ENCODE measurements at places on chromosomes 5 and 9.

DNA sequence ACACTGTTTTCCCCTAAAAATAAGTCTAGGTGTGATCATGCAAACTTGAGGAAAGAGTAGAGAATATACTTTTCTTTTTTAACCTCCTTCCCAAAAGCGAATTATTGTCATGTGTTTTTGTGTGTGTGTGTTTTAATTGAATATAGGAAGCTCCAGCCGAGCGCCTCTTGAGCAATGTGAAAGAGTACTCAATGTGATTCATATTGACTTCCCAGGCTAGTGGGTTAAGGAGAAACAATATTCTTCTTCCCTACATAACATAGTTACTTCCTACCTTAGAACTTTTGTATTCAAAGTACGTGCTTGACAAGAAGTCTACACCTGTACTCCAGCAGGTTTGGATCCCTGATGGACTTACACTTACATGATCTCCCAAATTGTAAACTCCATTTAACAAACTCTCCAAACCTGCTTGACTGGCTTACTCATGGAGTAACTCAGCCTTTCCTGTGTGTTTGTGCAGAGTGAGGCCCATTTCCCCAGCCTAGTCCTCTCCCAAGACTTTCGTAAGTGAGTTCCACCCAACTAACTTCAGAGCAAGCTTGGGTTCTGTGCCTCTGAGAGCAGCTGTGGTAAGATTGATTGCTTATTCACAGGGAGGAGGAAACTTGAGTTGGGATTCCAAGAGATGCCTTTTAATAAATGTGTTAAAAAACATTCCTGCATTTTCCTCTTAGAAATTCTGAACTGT lies 9.3 kb downstream of the SLC28A3 start:
- no peak for DNase-seq

DNA sequence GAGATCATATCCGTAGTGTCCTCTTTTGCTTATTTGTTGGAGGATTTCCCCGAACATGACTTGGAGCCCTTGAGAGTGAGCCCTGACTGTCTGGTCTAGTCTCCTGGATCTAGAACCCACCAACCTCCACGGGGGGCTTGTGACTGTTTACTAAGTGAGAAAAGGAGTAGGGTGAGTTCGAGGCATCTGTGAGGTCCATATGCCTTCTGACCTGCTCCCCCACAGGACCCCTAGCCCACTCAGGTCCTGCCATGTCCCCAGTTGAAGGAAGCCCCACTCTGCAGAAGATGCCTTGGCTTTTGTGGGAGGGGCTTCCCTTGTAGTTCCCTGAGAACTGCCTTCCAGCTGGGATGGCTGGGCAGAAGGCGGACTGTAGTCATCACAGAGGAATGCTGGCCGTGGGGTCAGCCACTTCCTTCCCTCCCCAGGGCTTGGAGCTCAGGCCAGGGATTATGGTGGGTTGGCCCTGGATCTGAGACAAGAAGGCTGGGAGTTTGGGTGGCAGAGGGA lies 7.0 kb upstream of the IRF1 start:
- DNase-seq: peak; percentile 84

DNA sequence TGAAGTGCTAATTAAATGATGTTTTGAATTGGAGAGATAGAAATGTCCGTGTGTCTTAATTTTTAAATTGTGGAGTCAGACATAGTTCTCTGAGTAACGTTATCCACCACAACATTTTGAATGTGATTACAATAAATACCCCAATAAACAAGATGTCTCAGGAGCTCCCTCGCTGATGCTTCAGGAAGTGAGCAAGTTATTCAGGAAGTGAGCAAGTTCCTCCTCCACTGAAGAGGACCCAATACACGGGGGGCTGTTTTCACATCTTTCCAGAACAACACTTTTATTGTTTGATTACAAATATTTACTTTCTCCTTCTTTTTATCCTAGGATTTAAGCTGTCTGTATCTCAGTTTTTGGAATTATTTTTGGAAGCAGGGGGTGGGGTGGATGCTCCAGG lies 363.8 kb downstream of the LRRC70 start:
- DNase-seq: no peak

GRCh38 chr5:152477536-152477935 lies 72.5 kb upstream of the NMUR2 start:
- no peak for DNase-seq

DNA sequence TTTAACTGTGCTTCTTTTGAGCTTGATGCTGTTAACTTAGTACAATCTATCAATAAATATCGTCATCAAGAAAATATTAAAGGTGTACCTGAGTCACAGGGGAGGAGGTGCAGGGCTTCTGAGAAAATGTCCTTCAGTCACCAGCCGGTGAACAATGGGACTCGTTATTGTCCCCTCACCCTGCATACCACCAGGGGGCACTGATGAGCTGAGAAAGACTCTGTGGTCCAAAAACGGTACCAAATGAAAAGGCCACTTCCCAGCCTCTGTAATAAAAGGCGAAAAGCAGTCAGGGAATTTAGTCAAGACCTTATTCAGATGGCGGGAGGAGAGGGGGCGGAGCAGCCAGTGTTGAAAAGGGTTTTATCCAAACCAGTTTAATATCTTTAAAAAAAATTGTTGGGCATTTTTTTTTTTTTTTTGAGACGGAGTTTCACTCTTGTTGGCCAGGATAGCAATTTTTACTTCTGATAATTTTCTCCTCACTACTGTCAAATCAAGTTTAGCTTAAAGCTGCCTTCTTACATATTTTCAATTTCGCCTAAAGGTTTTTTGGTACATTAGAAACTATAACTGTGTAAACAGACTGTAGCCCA lies 271.9 kb upstream of the ADAMTS16 start:
- DNase-seq: peak; percentile 30

- no peak for DNase-seq
Measured at GRCh38 chr9:115978091-115978490, 175.5 kb upstream of the PAPPA start.

DNA sequence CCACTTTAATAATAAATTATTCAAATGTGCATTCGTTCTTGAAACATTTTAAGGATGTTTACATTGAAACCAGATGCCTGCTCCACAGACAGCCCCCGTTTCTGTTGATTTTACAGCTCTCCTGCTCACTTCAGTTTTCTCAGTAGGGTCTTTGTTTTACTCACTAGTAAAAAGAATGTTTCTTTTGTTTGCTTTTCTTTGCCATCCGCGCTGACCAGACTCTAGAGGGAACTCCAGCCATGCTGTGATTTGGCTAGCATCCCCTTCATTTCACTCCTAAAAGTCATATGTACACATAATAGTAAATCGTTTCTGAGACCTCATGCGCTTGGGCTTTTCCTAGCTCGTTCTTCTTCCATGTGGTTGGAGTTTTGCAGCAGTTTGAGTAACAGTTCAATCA lies 28.7 kb upstream of the PALM2AKAP2 start:
- no peak for DNase-seq

- DNase-seq: no peak
Measured at GRCh38 chr5:154728939-154729588, 26.1 kb upstream of the LARP1 start.

- DNase-seq: no peak
Measured at GRCh38 chr5:6715758-6716628, 2.8 kb downstream of the TENT4A start.

DNA sequence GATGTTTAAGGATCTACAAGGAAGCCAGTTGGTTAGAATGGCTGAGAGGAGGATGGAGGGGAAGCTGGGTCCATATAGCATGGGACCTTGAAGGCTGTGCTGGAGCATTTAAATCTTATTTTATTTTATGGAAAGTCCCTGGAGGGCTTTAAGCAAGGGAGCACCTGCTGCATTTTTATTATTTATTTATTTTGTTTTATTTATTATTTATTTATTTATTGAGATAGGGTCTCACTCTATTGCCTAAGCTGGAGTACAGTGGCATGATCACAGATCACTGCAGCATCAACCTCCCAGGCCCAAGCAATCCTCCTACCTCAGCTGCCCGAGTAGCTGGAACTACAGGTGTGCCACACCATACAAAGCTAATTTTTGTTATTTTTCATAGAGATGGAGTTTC lies 4.9 kb upstream of the MVB12B start:
- DNase-seq: no peak

DNA sequence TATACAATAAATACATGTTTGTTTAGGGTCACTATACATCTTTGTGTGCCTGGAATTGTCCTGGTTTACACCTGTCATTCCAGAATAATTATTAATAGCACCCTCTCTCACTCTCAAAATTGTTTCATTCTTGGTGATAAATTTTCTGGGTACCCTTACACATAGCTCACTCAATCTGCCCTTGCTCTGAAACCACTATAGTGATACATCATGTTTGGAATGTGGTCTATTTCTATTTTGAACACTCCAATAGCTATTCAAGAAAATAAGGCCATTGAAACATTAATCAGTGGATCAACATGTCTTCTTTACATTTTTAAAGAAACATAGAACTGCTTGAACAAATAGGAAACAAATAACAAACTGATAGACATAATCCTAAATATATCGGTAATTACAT lies 158.7 kb downstream of the ARRDC3 start:
- DNase-seq: no peak

- DNase-seq: no peak
Measured at GRCh38 chr5:106331415-106331814, 1339.3 kb downstream of the EFNA5 start.

DNA sequence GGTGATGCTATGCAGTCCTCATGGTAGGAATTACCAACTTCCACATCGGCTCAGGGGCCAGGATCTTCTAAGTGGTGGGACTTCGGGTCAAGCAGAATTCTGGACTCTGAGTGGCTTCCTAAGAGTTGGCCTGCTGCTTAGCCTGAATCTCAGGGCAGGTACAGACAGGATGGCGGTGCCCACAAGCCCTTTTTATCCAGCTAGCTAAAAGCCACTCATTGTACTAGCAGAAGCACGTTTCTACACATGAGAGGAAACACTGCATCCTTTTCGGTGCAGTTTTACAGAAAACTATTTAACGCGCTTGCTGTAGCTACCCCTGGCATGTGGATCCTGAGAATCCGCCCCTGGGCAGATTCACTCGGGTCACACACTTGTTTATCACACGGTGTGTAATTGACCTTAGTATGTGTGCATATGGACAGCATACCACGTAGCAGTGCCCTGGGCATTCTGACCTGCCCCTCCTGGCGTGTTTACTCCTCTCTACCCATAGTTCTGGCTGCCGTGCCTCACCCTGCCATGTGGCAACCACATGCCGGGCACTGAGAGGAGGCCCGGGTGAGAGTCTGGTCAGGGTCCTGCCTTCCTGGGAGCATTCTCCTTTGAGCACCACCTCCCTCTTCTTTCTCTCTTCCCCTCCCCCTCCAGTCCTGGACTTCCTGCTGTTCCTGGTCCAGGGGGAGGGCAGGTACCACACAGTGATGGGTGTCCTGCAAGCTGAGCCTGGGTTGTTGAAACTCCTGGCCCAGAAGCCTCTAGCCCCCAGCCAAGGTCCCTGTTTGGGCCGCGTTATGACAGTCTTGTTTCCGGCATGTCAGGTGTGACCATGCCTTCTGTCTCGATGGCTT lies 65.9 kb downstream of the DAB2IP start:
- DNase-seq: no peak

DNA sequence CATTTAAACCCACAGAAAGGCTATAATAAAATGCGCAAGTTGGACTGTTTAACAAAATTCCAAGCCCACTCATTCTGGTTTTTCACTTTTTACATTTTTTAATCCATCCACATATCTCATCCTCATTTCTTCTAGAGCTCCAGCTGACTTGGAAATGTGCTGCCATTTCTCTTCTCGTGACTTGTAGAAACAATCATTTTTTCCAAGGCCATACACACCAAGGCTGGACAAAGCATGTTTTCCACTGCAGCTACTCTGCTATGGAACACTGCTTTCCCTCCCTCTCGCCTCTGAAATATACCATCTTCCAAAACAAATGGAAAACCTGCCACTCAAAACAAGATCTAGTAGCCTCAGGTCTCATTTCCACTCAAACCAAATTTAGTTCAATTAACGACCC lies 141.1 kb downstream of the ESM1 start:
- no peak for DNase-seq

All from LoVo (cell line).